ENCODE measurements at places on chromosomes 7 and 10.

DNA sequence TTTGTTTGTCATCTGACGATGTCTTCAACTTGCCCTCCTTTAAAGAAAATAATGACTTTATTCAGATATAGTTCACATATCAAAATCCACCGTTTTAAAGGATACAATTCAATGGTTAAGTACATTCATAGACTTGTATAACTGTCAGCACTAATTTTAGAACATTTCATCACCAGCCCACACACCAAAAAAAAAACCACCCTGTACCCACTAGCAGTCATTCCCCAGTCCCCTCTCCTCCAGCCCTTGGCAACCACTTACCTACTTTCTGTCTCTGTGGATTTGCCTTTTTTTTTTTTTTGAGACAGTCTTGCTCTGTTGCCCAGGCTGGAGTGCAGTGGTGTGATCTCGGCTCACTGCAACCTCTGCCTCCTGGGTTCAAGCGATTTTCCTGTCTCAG is 5.3 kb upstream of the HILPDA start:
- no peak for DNase-seq

- no peak for DNase-seq
Measured at GRCh38 chr7:47693216-47693615, 111.3 kb upstream of the TNS3 start.

GRCh38 chr10:60363187-60363586 is 26.5 kb downstream of the ANK3 start:
- DNase-seq: no peak

DNA sequence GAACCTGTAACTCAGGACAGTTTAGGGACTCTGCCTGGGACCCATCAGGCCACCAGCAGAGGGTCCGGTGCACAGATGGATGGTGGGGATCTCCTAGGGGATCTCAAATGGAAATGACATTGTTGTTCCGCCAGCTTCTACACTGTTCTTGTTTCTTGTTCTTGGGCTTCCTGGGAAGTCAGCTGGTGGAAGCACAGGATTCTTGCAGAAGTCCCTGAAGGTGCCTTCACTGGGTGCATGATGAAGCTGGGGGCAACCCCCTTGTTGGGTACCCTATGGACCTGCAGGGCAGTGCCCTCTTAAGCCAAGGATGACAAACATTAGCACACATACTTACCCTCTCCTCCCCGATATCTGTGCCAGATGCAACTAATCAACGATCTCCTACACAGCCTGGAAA is 18.6 kb downstream of the SFTPD start:
- no peak for DNase-seq

- DNase-seq: no peak
Measured at GRCh38 chr7:155188357-155188756, 109.3 kb upstream of the INSIG1 start.

DNA sequence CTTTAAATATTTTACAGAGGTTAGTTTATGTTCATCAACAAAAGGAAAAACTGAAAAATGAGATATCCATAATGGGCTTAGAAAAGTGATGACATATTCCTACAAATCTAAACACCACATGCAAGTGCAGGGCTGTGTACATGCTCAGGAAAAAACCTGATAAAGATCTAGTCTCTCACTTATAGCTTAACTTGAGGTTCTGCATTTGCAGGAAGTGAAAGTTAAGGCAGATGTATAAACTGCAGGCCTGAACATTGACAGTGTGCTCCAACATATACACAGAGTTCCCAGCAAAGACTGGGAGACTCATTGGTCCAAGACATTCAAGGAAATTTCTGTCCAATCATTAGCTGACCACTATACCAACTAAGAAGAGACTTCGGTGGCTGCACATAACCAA is 63.8 kb upstream of the RET start:
- no peak for DNase-seq

GRCh38 chr10:1920127-1920526 is 182.8 kb upstream of the ADARB2 start:
- no peak for DNase-seq

- DNase-seq: no peak
Measured at GRCh38 chr7:51077987-51078370, 238.6 kb downstream of the COBL start.

DNA sequence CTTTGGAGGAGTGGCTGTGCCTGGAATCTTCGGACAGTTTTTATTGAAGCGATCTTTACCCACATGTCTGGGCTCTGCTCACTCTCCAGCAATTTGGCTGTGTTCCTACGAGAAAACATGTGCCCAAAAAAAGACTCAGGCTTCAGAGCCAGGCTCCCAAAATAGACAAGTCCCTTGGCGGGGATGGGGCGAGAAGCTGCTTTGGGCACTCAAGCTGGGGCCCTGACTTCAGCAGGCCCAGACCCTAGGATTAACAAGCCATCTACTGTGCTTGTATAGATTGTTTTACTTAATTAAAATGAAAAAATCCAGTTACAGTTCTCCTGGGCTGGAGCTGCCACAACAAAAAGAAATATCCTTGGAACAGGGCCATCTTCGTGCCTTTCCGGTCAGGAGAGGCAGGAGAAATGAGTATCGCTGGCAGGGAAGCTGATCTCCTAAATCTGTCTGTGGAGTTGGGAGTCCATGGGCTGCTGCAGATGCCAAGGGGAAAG is 51.4 kb upstream of the PDCD4 start:
- DNase-seq: no peak

GRCh38 chr7:134024739-134025138 is 102.4 kb upstream of the LRGUK start:
- DNase-seq: no peak

- no peak for DNase-seq
Measured at GRCh38 chr10:75492173-75492925, 60.9 kb downstream of the LRMDA start.

GRCh38 chr10:101859530-101859929 is 15.9 kb upstream of the KCNIP2 start:
- DNase-seq: no peak

DNA sequence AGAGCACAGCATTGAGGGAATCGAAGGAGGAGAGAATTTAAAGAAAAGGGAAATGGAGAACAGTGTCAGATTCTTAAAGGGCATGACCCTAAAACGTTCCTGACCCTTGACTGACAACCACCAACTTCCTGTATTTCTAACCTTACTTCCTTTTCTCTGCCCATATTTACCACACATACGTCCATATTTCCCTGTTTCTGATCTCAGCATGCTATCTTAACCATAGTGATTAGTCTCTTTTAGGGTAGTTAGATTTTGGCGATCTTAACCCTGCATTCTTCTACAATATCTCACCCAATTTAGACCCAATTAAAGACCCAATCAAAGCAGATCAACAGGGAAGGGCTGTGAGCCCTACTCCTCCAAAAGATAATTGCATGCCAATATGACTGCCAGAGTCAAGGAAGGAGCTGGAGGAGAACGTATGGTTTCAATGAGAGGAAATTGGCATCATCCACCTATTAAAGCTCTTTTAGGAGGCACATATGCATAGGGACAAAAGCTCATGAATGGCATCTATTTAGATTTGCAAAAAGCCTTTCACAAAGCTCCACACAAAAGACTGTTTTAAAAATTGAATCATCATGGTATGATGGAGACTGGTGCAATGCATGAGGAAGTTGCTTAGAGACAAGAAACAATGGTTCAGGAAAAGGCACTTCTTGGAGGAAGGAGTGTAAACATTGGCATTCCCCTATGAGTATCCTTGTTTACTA is 49.0 kb upstream of the ARHGAP12 start:
- DNase-seq: no peak

GRCh38 chr7:47720141-47720906 is 138.4 kb upstream of the TNS3 start:
- no peak for DNase-seq

GRCh38 chr7:128103498-128104107 is 72.4 kb upstream of the LRRC4 start:
- no peak for DNase-seq

DNA sequence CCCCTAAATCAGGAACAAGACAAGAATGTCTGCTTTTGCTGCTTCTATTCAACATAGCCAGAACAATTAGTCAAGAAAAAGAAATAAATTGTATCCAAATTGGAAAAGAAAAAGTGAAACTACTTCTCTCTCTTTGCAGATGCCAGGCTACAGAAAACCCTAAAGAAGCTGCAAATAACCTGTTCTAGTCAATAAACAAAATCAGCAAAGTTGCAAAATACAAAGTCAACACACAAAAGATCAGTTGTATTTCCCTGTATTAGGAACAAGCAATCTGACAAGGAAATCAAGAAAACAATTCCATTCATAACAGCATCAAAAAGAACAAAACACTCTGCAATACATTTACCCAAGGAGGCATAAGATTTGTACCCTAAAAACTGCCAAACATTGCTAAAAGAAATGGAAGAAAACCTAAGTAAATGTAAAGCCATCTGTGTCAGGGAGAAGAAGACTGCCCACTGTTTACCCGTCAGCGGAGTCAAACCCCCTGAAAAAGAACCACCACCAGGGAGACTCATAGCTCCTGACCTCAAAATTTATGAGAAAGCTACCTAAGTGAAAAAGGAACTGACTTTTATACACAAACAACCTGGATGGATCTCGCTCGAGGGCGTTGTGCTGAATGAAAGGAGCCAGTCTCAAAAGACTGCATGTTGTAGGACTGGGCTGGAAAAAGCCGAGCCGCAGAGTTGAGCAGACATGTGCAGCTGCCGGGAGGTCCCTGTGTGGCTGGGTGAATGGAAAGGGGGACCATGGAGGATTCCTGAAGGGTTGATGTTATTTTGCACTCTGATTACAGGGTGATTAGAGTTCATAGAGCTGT is 263.1 kb downstream of the MAD1L1 start:
- DNase-seq: no peak

- no peak for DNase-seq
Measured at GRCh38 chr10:24451325-24451820, 242.4 kb downstream of the KIAA1217 start.

DNA sequence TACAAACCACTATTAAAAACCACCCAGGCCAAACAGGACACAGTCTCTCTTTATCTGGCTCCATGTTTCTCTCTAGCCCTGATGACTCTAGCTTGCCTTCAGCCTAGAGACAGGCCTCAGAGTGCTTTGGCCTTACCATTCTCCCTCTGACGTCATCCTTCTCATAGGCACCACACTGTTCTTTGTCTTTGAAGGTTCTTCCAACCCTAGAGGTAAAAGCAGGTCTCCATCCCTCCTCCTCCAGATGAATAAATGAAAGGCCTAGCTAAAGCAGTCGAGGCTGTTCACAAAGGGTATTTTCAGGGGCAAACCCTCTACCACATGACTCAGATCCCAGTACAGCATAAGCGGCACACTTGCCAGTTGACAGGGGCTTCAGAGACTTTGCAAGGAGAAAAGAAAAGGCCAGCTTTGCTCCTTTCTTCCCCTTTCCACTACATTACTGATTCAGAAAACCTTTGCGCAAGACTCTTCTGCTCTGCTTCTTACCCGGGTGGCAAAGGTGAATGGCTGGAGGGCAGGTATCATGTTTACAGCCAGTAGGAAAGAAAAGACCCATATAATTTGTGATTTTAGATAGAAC is 14.8 kb downstream of the NFE2L3 start:
- DNase-seq: no peak

- no peak for DNase-seq
Measured at GRCh38 chr10:114195079-114195478, 15.9 kb downstream of the TDRD1 start.

DNA sequence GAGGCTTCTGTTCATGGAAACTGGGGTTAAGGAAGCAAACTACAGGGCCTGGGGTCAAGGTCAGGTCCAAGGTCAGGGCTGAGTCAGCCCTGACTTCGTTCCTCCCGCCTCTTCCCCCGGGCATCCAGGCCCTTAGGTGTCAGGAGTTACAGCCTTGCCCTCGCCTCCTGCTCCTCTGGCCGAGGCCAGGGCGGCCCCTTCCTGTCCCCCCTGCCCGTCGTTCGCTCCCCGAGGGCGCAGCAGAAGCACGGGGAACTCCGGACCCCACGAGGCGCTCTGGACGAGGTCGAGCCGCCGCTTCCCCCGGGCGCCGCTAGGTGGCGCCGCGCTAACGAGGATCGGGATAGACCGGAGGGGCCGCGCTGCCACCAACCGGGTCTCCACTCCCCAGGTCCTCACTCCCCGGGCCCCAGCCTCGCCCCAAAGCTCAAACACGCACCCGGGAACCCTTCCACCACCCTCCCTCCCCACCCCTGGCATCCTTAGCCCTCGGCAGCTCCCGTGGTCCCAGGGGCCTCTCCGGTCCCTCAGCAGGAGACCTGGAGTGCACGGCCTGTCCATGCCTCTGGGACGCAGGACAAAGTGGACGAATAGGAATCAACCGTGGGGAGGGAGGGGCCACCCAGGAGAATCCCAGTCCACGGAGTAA is 59.2 kb upstream of the MYL10 start:
- peak; percentile 43 for DNase-seq

GRCh38 chr10:69629897-69630650 is at the start of gene FAM241B:
Gene FAM241B (plus strand): TSS chr10:69630247. CDS start chr10:69631744, 1,497 bp downstream.
- DNase-seq: peak; percentile 49

DNA sequence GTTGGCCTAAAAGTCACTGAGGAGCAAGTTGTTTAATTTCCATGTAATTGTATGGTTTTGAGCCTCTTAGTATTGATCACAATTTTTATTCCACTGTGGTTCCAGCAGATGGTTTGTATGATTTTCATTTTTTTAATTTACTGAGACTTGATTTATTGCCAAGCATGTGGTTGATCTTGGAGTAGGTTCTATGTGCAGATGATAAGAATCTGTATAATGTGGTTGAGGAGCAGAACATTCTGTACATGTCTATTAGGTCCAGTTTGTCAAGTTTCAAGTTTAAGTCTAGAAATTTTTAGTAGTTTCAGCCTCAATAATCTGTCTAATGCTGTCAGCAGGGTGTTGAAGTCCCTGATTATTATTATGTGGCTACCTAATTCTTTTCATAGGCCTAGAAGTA is 22.7 kb upstream of the ZWINT start:
- DNase-seq: no peak

- DNase-seq: no peak
Measured at GRCh38 chr7:78479348-78479747, 680.8 kb downstream of the PHTF2 start.

- no peak for DNase-seq
Measured at GRCh38 chr10:34804306-34804705, 10.8 kb downstream of the PARD3 start.

DNA sequence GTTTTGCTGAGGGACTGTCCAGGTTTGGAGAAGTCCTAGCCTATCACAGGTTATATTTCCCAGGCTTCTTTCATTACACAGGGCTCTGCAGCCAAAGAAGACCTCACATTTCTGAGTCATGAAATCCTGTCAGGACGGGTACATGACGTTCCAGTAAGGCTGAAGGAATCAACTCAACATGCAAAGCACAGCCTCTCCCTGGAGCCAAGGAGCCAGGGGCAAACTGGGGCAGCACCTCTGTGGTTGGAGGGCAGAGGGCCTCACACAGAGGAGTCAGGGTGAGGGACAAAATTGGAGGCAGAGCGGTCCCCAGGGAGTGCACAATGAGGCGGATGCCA is 116.3 kb upstream of the GDF10 start:
- DNase-seq: no peak

GRCh38 chr7:44101966-44102845 is 1.9 kb upstream of the AEBP1 start:
- no peak for DNase-seq

- DNase-seq: no peak
Measured at GRCh38 chr7:31310321-31310935, 30.1 kb downstream of the NEUROD6 start.
